ENCODE measurements at places on chromosomes 12 and 14.

GRCh38 chr12:88566430-88566829, 13.8 kb downstream of the KITLG start:
- DNase-seq = no peak

DNA sequence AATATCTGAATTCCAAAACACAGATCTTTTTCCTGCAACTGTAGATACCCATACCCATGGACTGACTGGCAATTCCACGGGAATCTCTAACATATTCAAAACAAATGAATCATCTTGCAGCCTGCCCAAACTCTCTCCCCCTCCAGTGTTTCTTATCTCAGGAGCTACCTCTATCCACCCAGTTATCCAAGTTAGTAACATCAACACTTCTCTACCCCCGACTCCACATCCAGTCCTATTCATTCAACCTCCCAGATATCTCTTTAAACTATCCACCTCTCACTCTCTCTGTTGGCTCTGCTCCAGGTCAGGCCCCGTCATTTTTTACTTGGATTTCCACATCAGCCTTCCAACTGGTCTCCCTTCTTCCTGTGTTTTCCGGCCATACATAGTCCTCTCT, 6.7 kb upstream of the KCNH5 start:
- DNase-seq = no peak

DNA sequence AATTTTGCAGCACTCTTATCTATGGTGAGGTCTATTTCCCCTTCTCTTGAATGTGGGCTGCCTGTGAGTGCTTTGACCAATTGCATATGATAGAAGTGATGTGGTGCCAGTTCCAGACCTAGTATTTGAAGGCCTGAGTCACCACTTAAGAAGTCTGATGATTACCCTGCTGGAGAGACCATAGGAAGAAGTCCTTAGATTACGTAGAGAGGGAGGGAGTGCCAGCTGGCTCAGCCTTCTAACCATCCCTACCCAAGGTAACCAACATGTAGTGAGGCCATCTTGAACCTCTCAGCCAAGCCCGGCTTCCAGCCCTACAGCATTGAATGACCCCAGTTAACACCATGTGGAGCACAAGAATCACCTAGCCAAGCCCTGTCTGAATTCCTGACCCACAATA, 166.9 kb downstream of the NELL2 start:
- no peak for DNase-seq

DNA sequence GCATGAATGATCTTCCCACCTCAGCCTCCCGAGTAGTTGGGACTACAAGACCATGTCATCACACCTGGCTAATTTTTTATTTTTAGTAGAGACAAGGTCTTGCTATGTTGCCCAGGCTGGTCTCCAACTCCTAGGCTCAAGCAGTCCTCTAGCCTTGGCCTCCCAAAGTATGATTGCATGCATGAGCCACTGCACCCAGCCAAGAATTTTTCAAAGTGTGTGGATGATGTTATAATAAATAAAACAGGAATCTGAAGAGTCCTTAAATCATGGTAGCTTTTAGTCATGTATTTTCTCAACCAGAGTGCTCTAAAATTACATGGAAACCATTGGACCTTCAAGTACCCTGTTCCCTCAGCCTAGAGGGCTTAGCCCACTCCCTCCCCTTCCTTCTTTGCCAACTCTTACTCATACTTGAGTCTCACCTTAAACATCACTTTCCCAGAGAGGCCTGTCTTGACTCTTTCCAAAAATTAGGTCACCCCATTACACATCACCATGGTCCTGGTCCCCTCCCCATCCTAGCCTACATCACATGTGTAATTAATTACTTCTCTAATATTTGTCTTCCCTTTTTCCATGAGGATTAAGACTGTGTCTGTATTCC, 52.2 kb upstream of the BICDL1 start:
- no peak for DNase-seq

DNA sequence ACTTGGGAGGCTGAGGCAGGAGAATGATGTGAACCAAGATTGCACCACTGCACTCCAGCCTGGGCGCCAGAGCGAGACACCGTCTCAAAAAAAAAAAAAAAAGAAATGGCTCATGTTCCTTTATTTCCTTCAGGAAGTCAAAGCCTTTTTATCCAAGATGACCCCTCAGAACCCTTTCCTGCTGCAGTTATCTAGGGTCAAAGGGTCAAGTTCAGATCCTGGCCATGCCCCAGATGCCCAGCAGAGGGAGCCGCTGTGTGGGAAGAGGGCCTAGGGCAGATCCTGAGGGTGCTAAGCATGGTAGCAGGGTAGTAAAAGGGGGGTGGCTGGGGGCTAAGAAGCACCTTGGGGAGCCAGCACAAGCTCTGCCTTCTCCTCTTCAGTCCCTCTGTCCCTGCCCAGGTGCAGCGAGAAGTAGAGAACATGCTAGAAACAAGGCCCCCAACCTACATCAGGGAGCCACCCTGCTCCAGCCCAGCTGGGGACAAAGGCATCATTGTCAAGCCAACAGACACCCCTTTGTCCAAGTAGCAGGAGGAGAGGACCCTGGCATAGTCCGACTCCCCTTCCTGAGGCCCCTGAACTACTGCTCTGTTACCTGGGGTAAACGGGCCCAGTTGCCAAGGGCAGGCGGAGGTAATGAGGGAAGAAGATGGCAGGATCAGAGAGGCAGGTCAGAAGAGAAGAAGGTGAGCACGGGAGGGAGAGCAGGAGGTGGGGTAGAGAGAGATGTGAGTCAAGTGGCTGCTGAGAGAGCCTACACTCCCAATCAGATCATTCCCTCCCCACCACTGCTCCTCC, 6.5 kb downstream of the NFE2 start:
- peak; percentile 65 for DNase-seq

- no peak for DNase-seq
Measured at GRCh38 chr12:6312529-6313325, 2.2 kb downstream of the PLEKHG6 start.

- DNase-seq = no peak
Measured at GRCh38 chr12:27486961-27487360, 37.0 kb upstream of the PPFIBP1 start.

GRCh38 chr14:25522116-25522515, 472.2 kb upstream of the STXBP6 start:
- DNase-seq = no peak

GRCh38 chr12:62847709-62848108, 87.2 kb downstream of the PPM1H start:
- no peak for DNase-seq

DNA sequence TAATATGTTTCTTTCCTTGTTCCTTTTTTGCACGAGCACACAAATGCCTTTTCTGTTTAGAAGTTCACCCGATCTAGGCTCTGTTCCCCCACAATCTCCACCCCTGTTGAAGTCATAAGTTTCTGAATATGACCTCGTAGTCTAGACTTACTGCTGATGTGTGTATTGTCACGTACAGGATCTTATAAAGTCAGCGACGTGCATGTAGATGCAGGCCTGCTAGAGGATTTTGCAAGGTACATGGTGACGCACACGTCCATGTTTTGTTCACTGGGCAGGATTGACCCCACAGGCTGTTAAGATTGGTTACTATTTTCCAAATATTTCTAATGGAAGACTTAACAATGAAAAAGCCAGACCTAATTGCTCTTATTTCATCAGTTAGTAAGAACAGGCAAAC, 46.2 kb upstream of the CCDC91 start:
- no peak for DNase-seq

DNA sequence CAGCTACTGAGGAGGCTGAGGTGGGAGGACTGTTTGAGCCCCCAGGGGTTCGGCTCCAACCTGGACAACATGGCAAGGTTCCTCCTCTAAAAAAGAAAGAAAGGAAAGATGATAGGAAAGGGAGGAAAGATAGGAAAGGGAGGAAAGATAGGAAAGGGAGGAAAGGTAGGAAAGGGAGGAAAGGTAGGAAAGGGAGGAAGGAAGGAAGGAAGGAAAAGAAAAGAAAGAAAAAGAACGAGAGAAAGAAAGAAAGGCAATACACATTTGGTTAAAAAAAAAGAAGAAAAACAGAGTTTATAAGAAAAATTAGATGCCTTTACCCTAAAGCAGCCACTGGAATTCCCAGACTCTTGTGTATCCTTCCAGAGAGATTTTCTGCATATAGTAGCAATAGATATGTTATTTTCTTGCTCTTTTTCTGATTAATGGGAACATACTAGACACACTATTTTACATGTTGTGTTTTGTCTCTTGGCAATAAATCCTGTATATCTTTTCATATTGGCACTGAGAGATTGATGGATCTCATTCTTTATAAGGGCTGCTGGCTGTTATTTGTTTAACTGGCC, 12.2 kb downstream of the HNF1A start:
- no peak for DNase-seq

GRCh38 chr12:92953747-92954146, 24.7 kb upstream of the EEA1 start:
- no peak for DNase-seq

- DNase-seq = no peak
Measured at GRCh38 chr14:54834081-54834480, 68.5 kb downstream of the GCH1 start.

GRCh38 chr12:123801573-123802178, 39.6 kb downstream of the DNAH10 start:
- DNase-seq = no peak

DNA sequence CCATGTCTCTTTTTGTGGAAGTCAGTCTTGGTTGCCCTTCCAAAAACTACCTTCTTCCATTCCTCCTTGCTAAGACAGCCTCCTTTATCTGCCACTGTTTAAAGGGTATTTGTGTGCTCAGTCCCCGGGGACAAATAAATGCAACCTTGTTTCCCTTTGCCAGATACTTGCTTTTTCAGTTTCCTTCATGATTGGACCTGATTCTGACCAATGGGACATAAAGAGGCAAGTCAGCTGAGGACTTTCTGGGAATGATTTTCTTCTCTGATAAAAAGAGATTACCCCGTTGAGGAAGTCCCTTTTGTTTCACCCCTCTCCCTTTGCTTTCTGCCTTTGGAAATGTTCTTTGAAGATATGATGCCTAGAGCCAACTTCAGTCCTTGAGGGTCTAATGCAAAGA, 7.4 kb upstream of the TUBA1B start:
- DNase-seq = no peak

DNA sequence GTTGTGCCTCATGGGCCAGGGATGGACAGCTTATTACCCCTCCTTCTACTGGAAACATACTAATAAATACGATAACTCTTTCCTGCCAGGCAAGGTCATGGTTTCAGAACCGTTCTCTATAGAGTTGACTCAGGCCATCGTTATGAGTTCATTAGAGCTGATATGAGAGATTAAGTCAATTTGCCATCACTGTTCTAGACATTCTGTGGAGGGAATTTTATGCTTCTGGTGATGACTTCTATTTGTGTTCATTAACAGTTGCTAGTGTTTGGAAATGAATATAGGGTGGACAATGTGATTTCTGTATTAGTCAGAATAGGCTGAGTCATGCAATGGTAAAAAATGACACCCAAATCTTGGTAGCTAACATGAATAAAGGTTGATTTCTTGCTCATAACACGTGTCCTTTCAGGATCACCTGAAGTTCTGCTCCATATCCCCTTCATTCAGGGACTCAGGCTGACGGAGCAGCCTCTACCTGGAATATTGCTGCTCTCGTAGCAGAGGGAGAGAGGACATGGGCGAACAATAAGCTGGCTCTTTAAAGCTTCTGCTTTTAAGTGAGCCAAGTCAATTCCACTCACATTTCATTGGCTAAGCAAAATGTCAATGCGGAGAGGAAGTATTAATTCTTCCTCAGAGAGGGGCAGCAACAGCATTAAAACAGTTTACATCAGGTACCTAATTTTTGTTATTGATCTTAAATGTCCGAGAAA, 18.5 kb upstream of the TBPL2 start:
- no peak for DNase-seq

- DNase-seq = no peak
Measured at GRCh38 chr14:105847400-105847799, 321.0 kb downstream of the TMEM121 start.

- no peak for DNase-seq
Measured at GRCh38 chr12:53551889-53552291, 44.6 kb upstream of the NPFF start.

DNA sequence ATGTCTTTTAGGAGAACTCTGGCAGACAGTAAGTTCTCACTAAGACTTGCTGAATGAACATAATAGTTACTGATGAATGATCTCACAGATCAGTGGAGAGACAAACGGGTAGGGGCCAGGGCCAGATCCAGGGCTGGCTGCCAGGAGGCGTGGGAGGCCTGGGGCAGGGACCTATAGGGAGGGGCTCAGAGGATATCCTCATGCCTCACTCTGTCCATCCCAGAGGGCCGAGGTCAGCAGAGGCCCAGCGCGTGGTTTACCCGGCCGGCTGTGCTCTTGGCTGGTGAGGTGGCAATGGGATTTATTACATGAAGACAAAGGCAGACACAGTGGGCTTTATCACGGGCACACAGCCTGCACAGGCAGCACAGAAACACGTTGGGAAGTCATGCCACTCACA, 85.4 kb downstream of the CHGA start:
- DNase-seq = no peak

- no peak for DNase-seq
Measured at GRCh38 chr14:104393199-104393897, 186.2 kb upstream of the C14orf180 start.

GRCh38 chr14:91202234-91202974, 42.1 kb downstream of the GPR68 start:
- peak; percentile 42 for DNase-seq

- DNase-seq = no peak
Measured at GRCh38 chr14:65361920-65362319, 50.6 kb upstream of the FUT8 start.

- DNase-seq = no peak
Measured at GRCh38 chr14:77580964-77581505, 35.4 kb downstream of the SPTLC2 start.

DNA sequence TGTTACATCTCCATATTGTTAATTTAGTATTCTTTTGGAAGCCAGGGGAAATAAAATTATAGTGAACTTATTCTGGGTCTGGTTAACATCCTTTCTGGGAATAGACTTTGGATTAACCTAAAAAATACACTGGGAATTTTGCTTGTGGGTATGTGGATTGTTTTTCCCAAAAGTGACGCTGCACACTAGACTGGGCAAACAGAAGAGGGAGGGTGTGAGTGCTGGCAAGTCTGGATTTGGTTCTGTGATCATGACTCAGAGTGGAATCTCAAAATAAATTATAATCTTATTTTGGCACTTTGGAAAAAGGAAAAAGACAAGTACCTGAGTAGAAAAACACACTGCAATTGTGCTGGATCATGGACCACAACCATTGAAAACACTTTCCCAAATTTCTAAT, 15.2 kb upstream of the LUM start:
- DNase-seq = no peak

- peak; percentile 82 for DNase-seq
Measured at GRCh38 chr12:3698218-3698974, 54.5 kb downstream of the CRACR2A start.

GRCh38 chr12:3454780-3455179, 36.2 kb upstream of the PRMT8 start:
- no peak for DNase-seq

Data from WERI-Rb-1 (cell line).